ENCODE measurements at places on chromosomes 5 and 9. TPM values are rescaled to one million over a fixed set of nuclear protein-coding genes. Genes with fewer than 3 reads are reported as not detected.
A peak's percentile ranks its signal among the peaks of the same experiment; 100 is the strongest.

DNA sequence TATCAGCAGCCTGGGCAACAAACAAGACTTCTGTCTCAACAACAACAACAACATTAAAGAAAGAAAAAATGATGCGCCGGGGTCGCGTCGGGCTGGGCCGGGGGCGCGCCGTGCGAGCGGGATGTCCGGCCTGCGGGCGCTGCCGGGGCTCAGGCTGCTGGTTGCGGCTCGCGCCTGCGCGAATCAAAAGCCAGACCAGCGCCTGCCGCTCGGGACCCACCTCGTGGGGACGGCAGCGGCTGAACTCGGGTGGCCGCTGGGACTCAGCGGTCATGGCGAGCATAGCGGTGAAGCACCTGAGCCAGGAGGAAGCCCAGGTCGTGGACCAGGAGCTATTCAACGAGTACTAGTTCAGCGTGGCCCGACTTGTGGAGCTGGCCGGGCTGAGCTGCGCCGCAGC is 11.9 kb upstream of the NHP2 start:
- ATAC-seq, result no peak

GRCh38 chr5:58974083-58974482 is 391.2 kb downstream of the RAB3C start:
- ATAC-seq, result no peak

- no peak for ATAC-seq
Observed at GRCh38 chr5:176700239-176700847, 53.1 kb downstream of the TSPAN17 start.

DNA sequence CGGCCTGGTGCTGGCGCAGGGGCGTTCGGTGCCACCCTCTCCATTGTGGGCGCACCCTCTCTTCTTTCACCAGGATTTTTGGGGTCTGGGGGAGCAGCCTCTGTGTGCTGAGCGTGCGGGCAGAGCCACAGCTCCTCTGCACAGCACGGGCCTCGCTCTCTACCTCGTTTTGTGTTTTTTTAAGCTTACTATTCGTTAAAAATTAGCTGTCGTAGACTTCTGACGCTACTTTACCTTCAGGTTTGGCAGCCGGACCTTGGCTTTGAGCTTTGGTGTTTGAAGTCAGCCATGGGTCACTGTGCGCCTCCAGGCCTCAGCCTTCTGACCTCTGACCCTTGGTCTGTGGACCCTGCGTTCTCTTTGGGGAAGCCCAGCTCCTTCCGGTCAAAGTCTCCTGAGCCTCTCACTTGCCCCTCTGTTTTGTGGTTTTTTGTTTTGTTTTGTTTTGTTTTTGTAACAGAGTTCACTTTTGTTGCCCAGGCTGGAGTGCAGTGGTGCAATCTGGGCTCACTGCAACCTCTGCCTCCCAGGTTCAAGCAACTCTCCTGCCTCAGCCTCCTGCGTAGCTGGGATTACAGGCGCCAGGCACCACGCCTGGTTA is 88.2 kb upstream of the CACNA1B start:
- ATAC-seq, result no peak

GRCh38 chr9:93259490-93260262 is 75.7 kb downstream of the WNK2 start:
- no peak for ATAC-seq

- peak; percentile 53 for ATAC-seq
Observed at GRCh38 chr9:137494104-137494544, 35.0 kb upstream of the NSMF start.

DNA sequence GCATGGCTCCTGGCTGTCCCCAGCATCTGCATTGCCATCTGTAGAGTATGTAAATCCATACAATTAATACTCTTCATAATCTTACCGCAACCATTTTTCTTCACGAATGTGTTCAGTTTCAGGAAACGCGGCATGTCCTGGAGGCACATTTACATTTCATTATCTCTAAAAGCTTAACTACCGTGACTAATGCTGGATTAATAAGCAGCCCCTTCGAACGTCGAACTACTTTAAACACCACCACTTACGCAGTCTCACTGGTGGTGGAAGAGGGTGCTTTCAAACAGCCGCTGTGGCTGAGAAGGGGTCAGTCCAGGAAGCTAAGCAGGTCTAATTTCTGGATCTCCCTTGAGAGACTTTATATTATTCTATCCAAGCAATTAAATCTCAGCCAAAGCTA is 85.6 kb downstream of the C5orf15 start:
- no peak for ATAC-seq

GRCh38 chr9:123584202-123585176 is 228.5 kb downstream of the CRB2 start:
- no peak for ATAC-seq

- ATAC-seq, result no peak
Observed at GRCh38 chr5:65924366-65925043, 1.9 kb upstream of the ERBIN start.

Gene PLCXD3
- not detected for total RNA-seq

DNA sequence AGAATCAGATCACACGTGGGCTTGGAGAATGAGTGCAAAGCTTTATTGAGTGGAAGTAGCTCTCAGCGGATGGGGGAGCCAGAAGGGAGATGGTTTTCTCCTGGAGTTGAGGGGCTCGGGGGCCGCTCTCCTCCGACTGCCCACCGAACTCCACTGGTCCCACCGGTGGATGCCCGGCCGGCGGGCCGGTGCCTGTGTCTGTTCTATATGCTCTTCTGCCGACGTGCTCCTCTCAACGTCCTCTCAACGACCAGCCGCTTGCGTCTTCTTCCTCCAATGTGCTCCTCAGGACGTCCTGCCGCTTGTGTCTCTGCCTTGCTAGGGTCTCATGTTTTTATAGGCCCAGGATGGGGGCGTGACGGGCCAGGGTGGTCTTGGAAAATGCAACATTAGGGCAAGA is 161.9 kb downstream of the MUSK start:
- no peak for ATAC-seq

Gene DOCK8
- 133 TPM for total RNA-seq

Gene KIF12
- total RNA-seq, result not detected

DNA sequence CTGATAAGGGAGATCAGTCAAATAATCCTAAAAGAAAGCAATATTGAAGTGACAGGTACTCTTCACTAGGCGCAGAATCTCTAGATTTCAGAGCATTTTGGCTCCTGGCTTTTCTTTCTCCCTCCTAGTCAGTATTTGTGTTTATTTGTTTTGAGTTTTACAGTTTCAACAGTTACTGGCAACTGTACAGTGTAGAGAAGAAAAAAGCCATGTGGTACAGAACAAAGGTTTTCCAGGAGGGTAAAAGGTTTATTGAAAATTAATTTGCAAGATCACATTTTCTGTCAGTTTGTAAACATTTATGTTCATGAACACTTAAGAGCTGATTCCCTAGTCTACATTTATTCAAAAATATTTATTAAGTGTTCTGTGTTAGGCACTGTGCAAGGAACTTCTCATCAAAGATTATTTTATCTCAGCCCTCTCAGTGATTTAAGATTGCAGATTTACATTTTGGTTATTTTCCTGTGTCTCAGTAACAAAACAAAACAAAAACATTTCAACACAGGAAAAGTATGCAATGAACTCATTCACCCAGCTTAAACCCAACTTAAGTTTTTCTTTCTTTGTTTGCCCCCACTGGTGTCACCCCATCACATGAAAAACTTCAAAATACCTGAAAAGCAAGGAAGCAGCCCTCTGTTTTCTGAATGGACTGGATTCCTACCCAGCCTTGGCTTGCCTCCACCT is 12.9 kb downstream of the MINAR2 start:
- ATAC-seq, result no peak

DNA sequence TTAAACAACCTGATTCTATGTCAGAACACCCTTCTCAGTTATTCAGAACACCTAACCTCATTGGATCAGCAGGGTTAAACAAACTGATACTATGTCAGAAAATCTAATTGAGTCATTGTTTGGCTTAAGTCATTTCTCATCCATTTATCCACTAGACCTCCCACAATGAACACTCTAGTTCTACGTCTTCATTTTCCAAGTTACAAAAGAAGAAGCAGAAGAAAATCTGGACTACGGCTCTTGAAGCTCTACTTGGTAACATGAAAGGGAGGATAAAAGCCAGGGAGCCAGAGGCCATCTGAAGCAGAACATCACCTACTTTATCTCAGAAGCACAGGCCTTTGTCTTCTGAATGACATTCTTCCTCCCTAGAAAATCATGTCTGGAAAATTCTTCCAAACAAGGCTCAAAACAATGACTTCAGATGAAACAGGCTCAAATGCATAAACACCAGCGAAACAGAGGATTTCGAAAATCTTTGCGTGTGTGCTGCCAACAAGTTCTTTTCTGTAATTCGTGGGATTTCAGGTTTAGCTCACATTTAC is 35.4 kb upstream of the TGFBI start:
- ATAC-seq, result peak; percentile 7

GRCh38 chr9:70601000-70601951 is 186.8 kb upstream of the KLF9 start:
- no peak for ATAC-seq

Gene TICAM2
- total RNA-seq, result 0.56 TPM

Measured in activated T-helper 17 cell treated with anti-CD3 and anti-CD28 coated beads, Interleukin-2, amount 50 U/mL, for 72 hours (primary cell).